ENCODE measurements at places on chromosomes 5 and 9.

- no peak overlapping the region for H3K4me3 ChIP-seq
- peaks cover 3% of the 10 kb centered on the region for H3K36me3 ChIP-seq
- DNase-seq = no peak
- no peak overlapping the region for H3K27ac ChIP-seq
- H3K4me1 ChIP-seq = no peaks in the 10 kb centered on the region
Measured at GRCh38 chr5:4197151-4197550, 601.5 kb downstream of the IRX1 start.

GRCh38 chr5:135041726-135042125 is 7.7 kb upstream of the PITX1 start:
- no peak overlapping the region for H3K4me3 ChIP-seq
- H3K36me3 ChIP-seq = peaks cover 3% of the 10 kb centered on the region
- H3K27me3 ChIP-seq = peaks cover 89% of the 10 kb centered on the region
- H3K4me1 ChIP-seq = peaks cover 7% of the 10 kb centered on the region

DNA sequence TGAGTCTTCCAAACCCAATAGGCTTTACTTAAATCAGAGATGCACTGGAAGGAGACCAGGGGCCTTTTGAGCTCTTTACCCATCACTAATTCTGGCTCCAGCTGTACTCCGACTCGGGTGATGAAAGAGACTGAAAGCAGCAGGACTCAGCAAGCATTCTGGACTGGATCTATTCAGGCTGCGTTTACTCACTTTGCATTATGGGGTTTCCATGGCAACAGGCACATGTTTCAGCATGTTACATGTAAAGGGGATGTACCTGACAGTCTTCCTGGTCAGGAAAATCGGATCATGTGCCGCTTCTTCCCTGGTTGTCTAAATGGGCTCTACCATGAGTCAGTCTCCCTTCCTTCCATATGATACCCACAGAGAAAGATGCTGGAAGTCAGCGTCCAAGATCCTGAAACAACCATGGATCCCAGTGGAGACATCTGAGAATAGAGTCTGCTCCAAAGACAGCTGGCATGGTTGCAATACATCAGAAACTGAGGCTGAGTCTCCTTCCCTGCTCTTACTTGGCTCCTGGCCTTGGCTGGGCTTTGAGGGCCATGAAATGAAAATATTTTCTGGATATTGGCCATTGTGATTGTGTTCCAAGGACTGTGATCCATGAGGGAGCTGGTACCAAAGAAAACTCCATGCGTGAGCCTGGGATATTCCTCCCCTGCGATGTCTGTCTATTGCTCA is 102.5 kb upstream of the TNC start:
- no peak overlapping the region for H3K4me3 ChIP-seq
- no peaks in the 10 kb centered on the region for H3K36me3 ChIP-seq
- no peak overlapping the region for H3K27ac ChIP-seq
- DNase-seq = no peak

- H3K36me3 ChIP-seq = no peaks in the 10 kb centered on the region
- no peak for DNase-seq
- peaks cover 20% of the 10 kb centered on the region for H3K27me3 ChIP-seq
- H3K4me1 ChIP-seq = peaks cover 22% of the 10 kb centered on the region
- no peak overlapping the region for H3K27ac ChIP-seq
Measured at GRCh38 chr9:121699571-121700164, 48.2 kb downstream of the DAB2IP start.

GRCh38 chr9:13939701-13940490 is 374.0 kb downstream of the NFIB start:
- H3K27me3 ChIP-seq = no peaks in the 10 kb centered on the region
- no peak for DNase-seq
- H3K27ac ChIP-seq = no peak overlapping the region
- no peaks in the 10 kb centered on the region for H3K4me1 ChIP-seq

- no peak overlapping the region for H3K4me3 ChIP-seq
- peaks cover 27% of the 10 kb centered on the region for H3K27me3 ChIP-seq
- peaks cover 3% of the 10 kb centered on the region for H3K36me3 ChIP-seq
- DNase-seq = no peak
- H3K27ac ChIP-seq = no peak overlapping the region
Measured at GRCh38 chr5:39452846-39453245, 28.1 kb upstream of the DAB2 start.

- H3K27ac ChIP-seq = no peak overlapping the region
- no peaks in the 10 kb centered on the region for H3K36me3 ChIP-seq
- no peak for DNase-seq
- peaks cover 37% of the 10 kb centered on the region for H3K27me3 ChIP-seq
- H3K4me1 ChIP-seq = no peaks in the 10 kb centered on the region
Measured at GRCh38 chr9:84697509-84698114, 28.1 kb downstream of the NTRK2 start.

GRCh38 chr5:83493644-83494043 is 22.1 kb downstream of the VCAN start:
- no peaks in the 10 kb centered on the region for H3K4me1 ChIP-seq
- H3K4me3 ChIP-seq = no peak overlapping the region
- no peaks in the 10 kb centered on the region for H3K27me3 ChIP-seq
- H3K27ac ChIP-seq = no peak overlapping the region
- H3K36me3 ChIP-seq = no peaks in the 10 kb centered on the region
- no peak for DNase-seq
